ENCODE measurements at places on chromosomes 1 and 21.

GRCh38 chr1:46096269-46097148 is 35.9 kb downstream of the PIK3R3 start:
- peak; percentile 70 for DNase-seq

DNA sequence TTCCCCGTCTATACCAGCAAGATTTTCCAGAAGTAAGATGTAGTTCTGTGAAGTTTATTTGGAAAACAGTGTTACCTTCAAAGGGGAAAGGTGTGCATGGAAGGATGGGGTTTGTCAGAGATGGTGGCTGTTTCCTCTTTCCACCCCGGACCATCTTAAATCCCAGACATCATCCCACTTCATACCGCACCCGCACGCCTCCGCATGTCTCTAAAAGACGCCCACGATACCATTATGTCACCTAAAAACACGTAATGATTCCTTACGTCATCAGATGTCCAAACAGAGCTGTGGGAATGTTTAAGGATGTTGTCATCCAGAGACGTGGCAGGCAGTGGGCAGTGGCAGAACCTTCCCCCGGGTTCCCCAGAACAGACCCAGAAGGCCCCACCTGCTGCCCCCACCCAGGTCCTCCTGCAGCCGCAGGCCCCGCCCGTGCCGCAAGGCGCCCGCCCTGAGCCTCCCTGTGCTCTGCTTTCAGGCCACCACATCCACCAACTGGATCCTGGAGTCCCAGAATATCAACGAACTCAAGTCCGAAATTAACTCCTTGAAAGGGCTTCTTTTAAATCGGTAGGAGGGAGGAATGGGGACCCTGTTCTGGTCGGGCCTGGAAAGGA is 152.2 kb downstream of the PEX14 start:
- DNase-seq: no peak

GRCh38 chr1:221874285-221875003 is 132.6 kb upstream of the DUSP10 start:
- no peak for DNase-seq

- no peak for DNase-seq
Observed at GRCh38 chr1:200058341-200058740, 30.8 kb downstream of the NR5A2 start.

- DNase-seq: no peak
Observed at GRCh38 chr1:185824106-185824505, 89.9 kb downstream of the HMCN1 start.

DNA sequence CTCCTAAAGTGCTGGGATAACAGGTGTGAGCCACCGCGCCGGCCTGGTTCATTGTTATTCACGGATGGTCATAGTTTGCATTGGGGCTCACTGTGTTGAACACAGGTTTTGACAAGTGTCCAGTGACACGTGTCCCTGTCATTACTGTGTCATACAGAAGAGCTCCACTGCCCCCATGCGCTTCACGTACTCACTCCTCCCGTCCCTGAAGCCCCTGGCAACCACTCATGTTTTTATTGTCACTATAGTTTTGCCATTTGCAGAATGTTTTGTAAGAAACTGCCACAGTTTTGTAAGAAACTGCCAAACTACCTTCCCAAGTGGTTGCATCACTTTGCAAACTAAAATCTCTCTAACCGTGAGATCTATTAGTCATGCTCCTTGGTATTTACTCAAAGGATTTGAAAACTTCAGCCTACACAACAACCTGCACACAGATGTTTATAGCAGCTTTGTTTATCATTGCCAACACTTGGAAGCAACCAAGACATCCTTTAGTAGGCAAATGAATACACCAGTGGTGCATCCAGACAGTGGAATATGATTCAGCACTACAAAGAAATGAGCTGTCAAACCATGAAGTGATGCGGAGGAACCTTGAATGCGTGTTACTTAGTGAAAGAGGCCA is 163.2 kb upstream of the COL6A1 start:
- DNase-seq: no peak

- DNase-seq: no peak
Observed at GRCh38 chr21:44896561-44897286, 23.2 kb upstream of the PTTG1IP start.

DNA sequence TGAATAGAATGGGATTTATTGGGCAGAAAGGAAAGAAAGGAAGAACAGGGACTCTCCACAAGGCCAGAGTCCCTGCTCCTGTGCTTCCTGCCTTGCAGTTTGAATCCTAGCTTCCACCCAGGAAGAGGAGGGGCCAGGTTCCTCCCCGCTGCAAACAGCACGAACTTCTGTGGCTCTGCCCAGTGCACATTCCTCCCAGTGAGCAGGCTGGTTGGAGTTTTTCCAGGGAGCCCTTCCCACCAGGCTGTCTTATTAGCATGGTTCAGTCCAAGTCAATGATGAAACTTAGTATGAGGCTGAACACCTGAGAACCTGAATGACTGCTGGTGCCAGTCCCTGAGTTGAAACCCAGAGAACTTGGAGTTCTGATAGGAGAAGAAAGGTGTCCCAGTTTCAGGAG is 247.2 kb downstream of the DUSP10 start:
- no peak for DNase-seq

DNA sequence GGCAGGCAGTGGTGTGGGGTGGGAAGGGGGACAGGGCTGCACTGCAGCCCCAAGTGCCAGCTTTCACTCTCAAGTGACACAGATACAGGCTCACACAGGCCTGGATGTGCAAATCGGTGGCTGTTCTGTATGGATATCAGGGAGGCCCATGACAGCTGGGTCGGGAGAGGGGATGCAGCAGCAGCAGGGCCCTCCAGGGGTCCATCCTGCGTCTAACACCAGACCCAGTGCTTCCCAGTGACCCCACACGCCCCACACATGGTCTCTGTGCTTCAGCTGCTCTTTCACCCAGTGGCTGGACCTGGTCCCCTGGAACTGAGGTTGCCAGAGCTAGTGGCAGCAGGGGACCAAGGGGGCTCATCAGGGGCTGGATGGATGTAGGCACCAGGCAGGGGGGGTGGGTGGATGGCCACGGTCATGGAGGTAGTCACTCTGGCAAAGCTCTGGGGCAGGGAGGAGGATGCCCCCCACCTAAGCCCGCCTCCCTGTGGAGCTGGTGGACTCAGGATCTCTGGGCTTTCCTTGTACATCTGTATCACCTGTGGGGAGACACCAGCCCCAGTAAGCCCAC is 13.9 kb downstream of the BTBD19 start:
- no peak for DNase-seq

GRCh38 chr1:145706086-145706664 is 993 bp downstream of the PDZK1 start:
- no peak for DNase-seq

GRCh38 chr1:192793983-192794767 is 14.7 kb upstream of the RGS2 start:
- DNase-seq: no peak

GRCh38 chr1:21922090-21923013 is 14.8 kb downstream of the HSPG2 start:
- no peak for DNase-seq

DNA sequence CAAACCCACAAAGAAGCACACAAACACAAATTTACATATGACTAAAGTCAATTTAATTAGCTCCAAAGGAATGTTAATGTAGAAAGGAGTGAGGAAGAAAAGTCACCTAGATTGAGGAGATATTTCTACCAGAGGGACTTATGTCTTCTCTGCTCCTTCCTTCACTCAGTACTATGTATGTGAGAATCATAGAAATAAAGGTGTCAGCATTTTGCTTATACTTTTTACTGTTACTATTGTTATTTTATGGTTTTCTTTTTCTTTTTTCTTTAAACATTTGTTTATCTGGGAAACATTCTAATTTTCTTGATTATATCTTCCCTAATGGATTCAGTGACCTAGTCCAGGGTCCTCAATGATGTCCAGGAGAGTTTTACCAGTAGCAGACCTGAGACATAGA is 511.9 kb upstream of the NCAM2 start:
- DNase-seq: no peak

GRCh38 chr1:208177656-208178055 is 66.5 kb downstream of the PLXNA2 start:
- peak; percentile 49 for DNase-seq

DNA sequence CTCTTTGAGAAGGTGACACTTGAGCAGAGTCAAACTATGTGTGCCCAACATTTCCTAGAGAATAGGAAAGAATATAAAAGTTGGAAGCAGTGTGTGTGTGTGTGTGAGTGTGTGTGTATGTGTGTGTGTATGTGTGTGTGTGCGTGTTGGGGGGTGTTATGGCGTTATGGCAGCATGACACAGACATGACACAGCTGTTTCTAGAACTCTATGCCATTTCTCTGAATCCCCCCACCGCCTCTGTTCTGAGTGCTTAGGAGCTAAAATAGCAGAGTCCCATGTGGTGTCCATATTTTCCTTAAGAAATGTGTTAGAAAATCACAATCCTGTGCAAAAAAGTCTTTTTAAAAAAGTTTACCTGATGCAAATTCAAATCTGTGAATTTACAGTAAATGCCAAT is 556.1 kb downstream of the RWDD3 start:
- DNase-seq: no peak

- no peak for DNase-seq
Observed at GRCh38 chr21:14763695-14764064, 217.6 kb upstream of the SAMSN1 start.

DNA sequence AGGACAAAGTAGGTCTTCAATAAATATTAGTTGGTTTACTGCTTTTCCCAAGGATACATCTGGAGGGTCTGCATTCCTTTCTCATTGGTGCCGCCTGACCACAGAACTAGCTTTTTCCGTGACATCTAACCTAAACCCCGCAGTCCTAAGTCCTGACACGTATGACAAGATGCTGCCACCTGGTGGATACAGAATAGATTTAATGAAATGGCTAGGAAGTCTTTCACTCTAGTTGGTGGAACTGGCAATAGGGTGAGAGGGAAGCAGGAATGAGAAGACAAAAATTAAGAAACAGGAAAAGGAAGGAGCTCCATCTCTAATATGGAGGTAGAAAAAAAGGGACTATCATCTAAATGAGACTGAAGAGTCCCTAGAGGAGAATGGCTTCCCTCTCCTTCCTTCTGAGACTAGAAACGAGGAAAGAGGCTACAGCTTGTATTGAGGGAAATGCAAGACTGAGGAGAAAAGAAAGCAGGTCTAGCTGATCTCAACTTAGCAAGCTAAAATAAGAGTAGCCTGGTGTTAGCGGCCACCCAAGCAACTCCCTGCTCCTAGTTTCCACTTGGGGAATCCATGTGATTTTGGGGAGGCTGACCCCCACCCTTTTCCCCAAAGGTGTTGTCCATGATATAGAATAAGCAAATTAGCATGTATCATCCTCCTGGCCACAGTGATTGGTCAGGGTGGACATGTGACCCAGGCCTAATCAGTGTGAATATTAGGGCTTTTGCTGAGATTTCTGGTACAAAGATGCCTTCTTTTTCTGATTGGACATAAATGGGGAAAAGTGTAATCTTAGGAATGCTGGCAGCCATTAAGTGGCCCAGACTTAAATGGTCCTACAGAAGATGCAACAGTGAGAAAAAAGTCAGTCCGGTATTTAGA is 5.9 kb downstream of the RFX5 start:
- peak; percentile 72 for DNase-seq

- DNase-seq: no peak
Observed at GRCh38 chr1:111515291-111516004, 12.0 kb upstream of the ADORA3 start.

GRCh38 chr1:221602830-221603229 is 139.1 kb downstream of the DUSP10 start:
- DNase-seq: no peak

GRCh38 chr1:16152481-16153087 is 3.3 kb downstream of the EPHA2 start:
- no peak for DNase-seq

DNA sequence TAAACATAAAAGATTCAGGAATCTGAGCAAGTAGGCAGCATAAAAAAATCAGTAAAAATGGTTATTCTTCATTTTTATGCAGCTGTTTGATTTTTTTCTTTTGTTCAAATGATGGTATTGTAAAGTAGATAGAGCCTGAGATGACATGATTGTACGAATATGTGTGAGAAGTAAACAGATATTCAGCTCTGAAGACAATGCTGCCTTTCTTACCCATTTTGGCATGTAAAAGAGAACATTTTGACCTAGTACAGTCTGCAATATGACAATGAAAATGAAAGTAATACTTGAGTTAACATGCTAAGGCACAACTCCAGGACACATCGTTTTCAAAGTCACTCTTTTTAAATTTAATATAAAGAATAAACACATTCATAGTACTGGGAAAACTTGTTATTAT is 95.7 kb upstream of the NCAM2 start:
- no peak for DNase-seq

GRCh38 chr1:232988572-232989040 is 38.2 kb downstream of the NTPCR start:
- DNase-seq: no peak

GRCh38 chr1:184743062-184743756 is 11.4 kb downstream of the EDEM3 start:
- no peak for DNase-seq

GRCh38 chr1:156832434-156832833 is 15.8 kb upstream of the SH2D2A start:
- DNase-seq: no peak

DNA sequence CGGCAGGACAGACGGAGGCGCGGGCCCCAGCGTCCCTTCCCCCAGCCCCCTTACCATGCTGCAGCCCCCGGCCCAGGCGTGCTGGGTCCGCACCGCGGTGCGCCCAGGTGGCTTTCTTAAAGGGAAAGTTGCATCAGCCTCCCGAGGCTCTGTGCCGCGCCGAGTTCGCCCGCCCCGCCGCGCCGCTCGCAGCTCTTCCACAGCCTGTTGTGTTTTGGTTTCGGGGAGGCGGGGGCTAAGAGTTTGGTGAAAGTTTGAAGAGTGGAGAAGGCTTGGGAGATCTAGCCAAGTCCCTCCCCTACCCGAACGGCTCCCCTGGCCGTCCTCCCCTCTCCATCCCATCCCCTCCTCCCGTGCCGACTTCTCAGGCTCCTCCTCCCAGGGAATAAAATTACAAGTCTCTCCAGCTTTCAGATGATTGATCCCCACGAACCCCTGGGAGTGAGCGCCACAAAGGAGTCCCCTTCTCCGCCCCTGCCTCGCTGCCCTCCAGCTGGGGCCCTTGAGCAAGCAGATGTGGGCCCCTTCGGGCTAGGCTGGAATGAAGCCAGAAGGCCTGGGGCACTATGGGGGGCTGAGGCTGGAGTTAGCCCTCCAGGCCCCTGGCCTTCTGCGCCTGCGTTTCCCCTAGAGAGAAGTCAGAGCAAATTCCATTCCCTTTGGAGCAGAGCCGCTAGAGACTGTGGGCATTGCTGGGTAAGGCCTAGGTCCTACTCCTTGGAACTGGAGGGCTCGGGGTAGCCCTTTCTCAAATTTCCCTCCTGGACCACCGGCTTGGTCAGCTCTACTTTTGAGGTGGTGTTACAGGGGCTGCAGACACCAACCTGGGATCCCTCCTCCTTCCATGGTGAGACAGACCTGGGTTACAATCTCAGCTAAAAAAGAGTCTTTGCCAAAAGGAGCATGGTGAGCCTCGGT is at the start of gene SLC6A9:
Gene SLC6A9 (minus strand): TSS at position 211 of the 918 bp plus-strand sequence. CDS start 7,185 bp downstream, outside the sequence.
- no peak for DNase-seq

DNA sequence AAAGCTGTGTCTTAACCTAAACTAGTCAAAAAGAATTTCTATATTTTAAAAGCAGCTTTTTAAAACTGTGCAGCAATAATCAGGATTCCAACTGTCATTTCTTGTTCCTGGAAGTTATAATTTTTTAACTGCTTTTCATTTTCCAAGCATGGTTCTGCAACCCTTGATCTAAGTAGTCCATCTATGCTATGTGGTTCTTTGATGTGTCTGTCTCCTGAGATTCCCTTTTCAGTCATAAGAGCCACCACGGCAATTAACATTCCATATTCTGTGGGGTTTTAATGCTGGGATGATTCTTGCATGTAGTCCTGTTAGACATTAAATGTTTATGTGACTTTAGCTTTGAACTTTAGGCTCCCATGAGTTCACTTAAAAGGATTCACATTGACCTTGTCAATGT is 220.4 kb downstream of the TPR start:
- DNase-seq: no peak

Data from NCI-H774 (cell line).